ENCODE measurements at places on chromosomes 13 and 19. TPM values are rescaled to one million over a fixed set of nuclear protein-coding genes. Genes with fewer than 3 reads are reported as not detected.

DNA sequence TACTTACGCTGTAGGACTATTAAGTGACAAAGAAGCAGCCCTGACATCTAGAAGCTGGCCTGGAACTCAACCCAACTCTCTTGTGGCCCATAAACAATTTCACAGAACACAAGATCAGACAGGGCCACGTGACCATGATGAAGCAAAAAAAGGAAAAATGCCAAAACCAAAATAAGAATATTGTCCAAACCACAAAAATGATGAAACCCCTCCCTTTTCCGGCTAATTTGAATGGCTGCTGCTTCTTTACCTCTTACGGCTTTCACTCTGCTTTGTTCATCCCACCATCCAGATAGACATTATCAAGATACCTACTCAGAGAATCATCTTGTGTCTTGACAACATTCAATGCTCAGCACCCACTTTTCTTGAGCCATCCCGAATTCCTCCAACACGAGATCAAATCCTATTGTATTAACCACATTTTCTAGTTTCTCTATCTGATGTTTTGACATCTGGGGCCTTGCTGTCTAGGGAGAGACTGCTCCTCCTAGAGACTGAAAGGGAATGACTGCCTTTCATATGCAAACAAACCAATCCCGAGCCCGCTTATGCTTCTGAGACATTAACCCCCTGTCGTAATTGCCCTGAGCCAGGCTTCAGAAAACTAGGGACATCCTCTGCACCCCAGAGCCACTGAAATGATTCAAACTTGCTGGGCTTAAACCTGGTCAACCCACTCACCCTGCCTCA, 186.3 kb downstream of the TDRD3 start:
- DNase-seq = no peak

DNA sequence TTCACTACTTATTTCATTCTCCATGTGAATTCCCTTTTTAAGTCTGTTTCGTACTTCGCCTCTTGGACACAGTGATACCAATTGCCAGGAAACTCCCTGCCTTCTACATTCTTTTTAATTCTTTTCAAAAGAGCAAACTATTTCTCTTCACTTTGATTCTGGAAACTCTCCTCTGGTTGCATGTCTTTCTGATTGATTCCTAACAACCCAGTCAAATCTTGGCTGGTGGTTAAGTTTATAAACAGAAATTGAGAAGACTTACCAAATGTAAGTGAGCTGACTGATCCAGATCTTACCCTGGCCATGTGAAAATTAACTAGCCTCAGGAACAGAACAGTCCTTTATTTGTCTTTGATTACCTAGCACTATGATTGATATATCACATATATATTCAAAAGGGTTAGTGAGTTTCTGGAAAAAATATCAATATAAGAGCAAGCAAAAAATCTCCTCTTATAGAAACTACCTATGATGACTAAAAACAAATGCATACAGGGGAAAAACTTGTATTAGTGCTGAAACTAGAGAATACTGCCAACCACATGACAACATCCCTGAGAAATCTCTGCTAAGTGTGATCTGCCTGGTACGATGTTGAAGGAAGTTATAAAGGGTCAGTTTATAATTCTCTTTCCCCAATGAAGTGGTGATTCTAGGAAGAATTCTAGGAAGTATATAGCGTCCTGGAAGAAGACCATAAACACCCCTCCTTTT, 152.6 kb upstream of the HTR2A start:
- DNase-seq = no peak

Gene THSD8
- total RNA-seq = 8.7 TPM

GRCh38 chr19:28949535-28949934, 263.4 kb downstream of the UQCRFS1 start:
- DNase-seq = no peak

DNA sequence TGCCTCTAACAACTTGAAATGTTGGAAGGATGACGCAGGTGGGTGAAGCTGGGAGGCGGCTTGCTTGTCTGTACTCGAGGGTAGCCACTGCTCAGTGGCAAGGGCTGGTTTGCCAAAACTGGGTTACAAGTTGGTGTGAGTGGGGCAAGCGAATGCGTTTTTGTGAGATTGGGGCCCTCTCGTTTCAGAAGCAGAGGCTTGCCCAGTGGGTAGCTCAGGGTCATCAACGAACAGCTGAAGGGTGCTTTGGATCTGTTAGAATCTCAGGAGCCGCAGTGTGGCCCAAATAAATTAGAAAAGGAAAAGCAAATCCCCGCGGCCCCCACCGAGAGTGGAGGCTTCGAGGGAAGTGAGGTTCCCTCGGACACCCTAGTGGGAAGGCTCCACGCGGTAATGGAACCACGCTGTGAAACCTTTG, 7.3 kb downstream of the ATP4B start:
- DNase-seq = no peak

GRCh38 chr19:33388231-33388724, 14.8 kb downstream of the CEBPG start:
- DNase-seq = no peak

- no peak for DNase-seq
These were observed 5.0 kb downstream of the PIP5K1C start for GRCh38 chr19:3695124-3695733.

DNA sequence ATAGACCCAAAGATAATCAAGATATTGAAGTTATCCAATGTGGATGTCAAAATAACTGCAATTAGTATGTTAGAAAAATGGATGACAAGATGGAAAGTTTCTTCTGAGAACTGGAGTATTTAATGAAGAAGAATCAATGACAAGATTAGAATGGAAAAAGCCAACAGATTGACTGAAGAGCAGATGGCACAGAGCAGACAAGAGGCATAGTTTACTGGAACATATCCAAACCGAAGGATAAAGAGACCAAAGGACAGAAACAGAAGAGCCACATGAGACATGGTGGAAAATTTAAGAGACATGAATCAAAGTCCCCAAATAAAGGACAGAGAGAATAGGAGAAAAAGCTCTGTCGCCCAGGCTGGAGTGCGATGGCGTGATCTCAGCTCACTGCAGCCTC, 89.6 kb upstream of the RXFP2 start:
- no peak for DNase-seq

DNA sequence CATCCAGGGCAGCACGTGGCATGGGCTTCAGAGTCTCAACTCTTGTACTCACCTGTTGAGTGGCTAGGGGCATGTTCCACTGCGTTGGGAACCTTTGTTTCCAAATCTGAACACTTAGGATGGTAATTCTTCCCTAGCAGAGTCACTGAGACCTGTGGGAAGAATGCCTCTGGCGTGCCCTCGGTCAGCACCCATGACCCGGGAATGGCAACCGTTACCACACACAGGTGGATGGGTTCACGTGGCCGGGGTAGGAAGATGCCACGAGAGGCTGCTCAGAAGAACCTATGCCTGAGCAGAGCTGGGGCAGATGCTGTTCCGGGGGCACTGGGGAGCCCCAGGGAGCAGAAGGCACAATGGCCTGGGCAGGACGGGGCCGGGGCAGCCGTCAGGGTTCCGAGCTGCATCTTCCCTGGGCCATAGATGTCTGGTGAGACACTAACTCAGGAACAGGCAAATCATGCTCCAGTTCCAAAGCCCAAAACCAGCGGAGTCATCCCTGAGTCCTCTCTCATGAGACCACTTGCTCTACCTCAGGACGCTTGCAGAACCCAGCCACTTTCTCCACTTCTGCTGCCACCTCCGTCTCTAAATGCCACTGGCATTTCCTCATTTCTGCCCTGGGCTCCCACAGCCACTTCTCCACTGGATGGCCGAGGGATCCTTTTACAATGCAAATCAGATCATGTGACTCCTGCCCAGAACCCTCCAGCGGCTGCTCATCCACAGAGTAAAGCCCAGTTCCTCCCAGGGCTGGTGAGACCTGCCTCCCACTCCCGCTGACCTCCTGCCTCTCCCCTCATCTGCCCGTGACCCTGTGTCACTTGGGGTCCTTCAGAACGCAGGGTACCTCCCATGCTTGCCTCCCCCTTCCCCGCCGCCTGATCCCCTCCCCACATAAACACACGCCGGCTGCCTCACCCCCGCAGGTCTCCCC, 36.7 kb downstream of the FAM124A start:
- DNase-seq = no peak

- DNase-seq = no peak
These were observed 35.5 kb upstream of the ZNF254 start for GRCh38 chr19:24051516-24051915.

DNA sequence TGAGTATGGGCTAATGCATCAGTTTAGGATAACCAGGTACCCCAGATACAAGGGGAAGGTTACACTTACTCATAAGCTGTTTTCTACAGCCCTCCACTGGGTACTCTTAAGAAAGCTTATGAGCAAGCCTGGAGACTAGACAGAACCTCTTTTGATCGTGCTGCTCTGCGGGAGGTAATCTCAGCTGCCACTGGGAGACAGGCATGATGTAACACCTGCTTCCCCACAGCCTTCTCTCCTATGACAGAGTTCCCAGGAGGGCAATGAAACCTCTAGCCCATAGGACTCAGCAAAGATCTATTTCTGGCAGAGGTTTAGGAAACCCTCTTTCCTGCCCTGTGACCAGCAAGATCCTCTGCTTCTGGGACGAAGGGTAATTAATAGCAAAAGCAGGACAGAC, 65.6 kb downstream of the WASF3 start:
- DNase-seq = no peak

- DNase-seq = no peak
These were observed 222.6 kb downstream of the TM9SF2 start for GRCh38 chr13:99723878-99724277.

- no peak for DNase-seq
These were observed 187.6 kb upstream of the RNF113B start for GRCh38 chr13:98364647-98365046.

DNA sequence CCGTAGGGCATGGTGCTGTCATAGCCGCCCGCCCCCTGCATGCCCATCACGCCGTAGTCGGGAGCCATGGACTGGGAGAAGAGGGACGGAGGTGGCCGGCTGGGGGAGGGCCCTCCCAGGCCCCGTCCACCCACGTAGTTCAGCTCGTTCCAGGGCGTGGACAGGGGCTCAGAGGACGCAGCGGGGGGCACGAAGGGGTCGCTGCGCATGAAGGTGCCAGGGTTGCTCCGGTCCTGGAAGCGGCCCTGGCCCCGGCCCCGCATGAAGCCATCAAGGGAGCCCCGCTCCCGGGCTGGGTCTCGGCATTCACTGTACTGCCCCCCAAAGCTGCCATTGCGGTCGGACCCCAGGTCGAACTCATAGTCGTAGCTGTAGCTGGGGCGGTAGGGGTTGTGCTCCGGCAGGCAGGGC, 6.7 kb downstream of the AKAP8 start:
- no peak for DNase-seq

DNA sequence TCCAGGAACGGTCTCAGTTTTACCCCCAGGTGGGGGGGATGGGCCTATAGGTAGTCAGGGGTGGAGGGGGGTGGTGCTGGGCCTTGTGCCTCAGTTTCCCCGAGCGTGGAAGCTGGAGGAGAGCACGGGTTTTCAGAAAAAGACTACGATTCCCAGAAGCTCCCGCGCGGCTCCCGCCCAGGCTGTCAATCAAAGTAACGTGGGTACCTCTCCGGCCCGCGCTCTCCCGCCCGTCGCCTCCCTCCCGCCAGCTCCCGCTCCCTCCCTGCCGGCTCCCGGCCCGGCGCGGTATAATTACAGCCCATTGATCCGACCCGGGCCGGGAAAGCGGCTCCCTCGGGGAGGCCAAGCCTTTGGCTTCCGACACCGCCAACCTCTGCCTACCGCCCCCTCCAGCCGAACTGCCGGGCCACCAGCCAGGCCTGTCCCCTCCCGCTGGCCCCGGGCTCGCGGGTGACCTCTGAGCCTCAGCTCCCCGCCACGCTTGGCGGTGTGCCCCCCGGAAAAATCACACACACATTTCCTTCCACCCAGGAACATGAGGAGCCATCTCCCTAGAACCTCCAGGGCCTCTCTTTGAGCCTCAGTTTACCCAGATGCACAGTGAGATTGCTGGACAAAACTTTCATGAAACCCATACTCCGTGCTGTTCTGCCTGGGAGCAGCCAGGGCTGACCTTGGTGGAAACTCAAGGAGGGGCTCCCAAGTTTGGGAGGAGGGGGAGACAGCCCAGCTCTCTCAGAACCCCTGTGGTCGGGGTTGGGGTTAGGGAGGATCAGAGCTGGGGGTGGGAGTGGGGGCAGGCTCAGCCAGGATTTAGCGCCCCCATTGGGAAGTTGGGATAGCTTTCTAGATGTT, 7.3 kb upstream of the TLE2 start:
- DNase-seq = peak; percentile 89

- DNase-seq = peak; percentile 3
These were observed 85.0 kb upstream of the OBI1 start for GRCh38 chr13:78743973-78744372.

DNA sequence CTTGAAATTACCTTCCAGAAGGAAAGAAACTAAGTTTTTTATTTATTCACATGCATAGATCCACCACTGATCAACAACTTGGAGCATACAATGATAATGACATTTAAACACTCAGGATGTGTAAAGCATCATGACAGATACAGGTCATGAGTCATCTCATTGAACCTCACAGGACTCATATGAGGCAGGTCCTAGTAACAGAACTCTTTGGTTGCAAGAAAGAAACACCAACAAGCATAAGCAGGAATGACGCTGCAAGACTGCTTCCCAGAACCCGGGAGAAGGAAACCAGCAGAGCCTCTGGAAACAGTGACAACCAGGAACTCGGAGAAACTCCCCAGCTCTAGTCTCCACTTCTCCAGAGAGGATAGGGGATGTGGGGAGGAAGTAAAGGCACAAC, 60.8 kb upstream of the IPO5 start:
- DNase-seq = no peak

GRCh38 chr19:46616631-46617322, 8.1 kb downstream of the PTGIR start:
- peak; percentile 64 for DNase-seq

DNA sequence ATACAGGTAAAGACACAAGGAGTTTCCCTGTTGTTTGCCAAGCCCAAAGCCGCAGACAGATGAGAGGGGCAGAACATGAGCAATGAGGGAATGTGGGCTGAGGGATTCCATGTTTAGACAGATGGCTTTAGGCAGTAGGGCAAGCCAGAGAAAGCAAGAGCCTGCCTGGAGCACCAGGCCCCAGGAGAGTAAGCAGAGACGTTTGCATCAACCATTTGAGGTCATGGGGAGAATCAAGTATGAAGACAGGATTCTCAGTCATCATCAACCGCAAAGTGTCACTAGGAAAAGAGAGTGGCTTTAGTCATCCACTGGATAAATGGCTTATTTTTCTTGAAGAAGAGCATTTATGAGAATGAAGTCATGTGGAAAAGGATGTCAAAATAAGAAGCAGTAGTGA, 184.7 kb downstream of the COG6 start:
- DNase-seq = peak; percentile 30

GRCh38 chr13:20960663-20961309, 58.2 kb upstream of the XPO4 start:
- DNase-seq = no peak

DNA sequence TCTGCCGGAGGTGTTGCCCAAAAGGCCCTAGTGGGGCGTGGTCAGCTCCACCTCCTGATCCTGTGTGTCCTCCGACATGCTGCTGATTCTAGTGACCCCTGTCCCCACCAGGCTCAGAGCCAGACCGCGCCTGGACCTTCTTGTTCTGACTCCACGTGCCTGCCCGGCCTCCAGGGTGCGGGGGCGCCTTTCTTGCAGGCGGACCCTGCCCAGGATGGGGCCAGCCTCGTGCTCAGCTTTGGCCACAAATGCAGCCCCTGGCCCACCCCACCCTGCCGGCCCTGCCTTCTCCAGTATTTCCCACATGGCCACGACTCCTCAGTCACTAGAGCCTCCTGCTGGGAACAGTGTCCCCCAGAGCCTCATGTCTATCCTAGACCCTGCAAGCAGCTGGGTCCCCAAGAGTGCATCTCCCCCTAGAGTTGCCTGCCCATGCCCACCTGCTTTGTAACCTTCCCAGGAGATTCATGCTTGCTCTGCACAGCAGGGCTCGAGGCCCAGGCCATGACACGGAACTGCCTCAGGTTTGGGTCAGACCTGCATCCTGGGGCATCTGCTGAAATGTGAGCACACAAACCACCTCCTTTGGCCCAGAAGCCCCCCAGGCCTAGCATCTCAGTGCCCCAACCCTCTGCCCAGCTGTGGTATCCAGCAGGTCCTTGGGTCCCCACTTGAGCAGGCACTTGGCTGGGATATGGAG, 27.0 kb downstream of the TMEM161A start:
- DNase-seq = no peak

Data from spinal cord (tissue), 10 donors.